ENCODE measurements at places on chromosomes 1 and 21.

GRCh38 chr1:237759377-237759776 lies 131.3 kb downstream of the ZP4 start:
- no peaks in the 10 kb centered on the region for H3K36me3 ChIP-seq
- H3K4me3 ChIP-seq: no peak overlapping the region
- H3K27me3 ChIP-seq: no peaks in the 10 kb centered on the region
- no peak overlapping the region for H3K27ac ChIP-seq
- DNase-seq: no peak

DNA sequence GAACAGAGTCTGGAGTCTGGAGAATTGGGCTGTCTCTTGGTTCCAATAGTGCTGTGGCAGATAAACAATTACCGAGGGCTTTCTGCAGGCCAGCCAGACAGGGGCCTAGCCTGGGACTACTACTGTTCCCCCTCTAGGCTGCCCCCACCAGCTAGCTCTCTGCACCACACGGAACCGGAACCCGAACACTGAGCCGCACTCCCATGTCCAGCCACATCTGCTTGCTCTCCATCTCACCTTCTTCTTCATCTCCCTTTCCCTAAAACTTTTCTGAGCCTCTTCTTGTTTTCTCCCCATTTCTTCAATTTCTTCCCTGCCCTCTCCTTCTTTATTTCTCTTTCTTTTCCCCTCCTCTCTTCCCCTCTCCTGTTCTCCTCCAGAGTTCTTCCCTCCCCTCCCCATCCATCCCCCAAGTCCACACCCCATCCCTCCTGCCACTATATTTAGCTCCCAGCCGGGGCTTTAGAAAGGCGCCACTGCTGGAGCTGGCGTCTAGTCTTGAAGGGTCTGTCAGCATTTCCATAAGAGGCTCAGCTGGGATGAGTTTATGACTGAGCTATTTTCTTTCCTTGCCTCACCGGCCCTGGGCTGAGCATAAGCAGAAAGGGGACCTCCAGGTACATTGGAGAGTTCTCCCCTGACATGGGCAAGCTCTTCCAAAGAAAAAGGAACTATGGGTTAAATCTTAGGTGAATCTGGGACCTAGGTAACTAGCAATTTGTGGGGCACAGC lies 25.7 kb upstream of the ATP2B4 start:
- DNase-seq: no peak
- no peak overlapping the region for H3K27ac ChIP-seq
- H3K36me3 ChIP-seq: no peaks in the 10 kb centered on the region
- H3K27me3 ChIP-seq: no peaks in the 10 kb centered on the region
- peaks cover 7% of the 10 kb centered on the region for H3K4me1 ChIP-seq

GRCh38 chr1:91781901-91782622 lies 103.9 kb downstream of the TGFBR3 start:
- H3K4me1 ChIP-seq: no peaks in the 10 kb centered on the region
- H3K27ac ChIP-seq: no peak overlapping the region
- no peak for DNase-seq
- no peaks in the 10 kb centered on the region for H3K27me3 ChIP-seq

DNA sequence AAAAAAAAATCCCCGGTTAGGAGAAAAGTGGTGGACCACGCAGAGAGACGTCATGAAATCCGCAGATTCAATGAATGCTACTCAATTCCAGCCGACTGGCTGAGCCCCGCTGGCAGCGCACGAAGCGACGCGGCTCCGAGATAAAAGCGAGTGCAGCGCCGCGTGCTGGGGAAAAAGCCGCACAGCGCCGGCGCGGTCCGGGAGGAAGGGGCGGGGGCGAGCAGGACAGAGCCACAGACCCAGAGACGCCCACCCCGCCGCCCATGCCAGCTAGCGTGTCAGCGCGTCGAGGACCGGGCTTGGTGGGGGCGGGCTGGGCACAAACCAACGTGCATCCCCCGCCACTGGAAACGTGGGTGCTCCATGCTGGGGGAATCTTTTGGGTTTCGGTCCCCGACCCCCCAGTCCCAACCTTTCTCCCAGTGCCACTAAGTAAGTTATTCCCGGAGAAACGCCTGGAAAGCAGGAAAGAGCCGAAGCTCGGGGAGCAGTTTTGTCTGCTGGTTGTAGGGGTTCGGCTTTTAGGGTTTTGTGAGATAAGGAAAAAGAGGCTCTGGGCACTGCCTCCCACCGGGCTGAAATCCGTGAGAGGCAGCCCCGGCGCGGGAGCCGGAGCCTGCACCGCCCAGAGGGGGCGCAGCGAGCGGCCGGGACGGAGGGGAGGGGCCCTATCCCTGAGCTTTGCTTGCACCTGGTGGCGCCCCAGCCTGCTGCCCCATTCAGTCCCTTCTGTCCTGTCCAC lies at the start of gene KCNJ6:
Gene KCNJ6 (minus strand): TSS at position 148 of the 742 bp plus-strand sequence. CDS start 75,775 bp downstream, outside the sequence.
- no peak for DNase-seq
- no peak within 1 kb of the TSS for H3K4me3 ChIP-seq
- H3K27ac ChIP-seq: no peak within 1 kb of the TSS
- H3K4me1 ChIP-seq: no peaks in the 10 kb centered on the region

DNA sequence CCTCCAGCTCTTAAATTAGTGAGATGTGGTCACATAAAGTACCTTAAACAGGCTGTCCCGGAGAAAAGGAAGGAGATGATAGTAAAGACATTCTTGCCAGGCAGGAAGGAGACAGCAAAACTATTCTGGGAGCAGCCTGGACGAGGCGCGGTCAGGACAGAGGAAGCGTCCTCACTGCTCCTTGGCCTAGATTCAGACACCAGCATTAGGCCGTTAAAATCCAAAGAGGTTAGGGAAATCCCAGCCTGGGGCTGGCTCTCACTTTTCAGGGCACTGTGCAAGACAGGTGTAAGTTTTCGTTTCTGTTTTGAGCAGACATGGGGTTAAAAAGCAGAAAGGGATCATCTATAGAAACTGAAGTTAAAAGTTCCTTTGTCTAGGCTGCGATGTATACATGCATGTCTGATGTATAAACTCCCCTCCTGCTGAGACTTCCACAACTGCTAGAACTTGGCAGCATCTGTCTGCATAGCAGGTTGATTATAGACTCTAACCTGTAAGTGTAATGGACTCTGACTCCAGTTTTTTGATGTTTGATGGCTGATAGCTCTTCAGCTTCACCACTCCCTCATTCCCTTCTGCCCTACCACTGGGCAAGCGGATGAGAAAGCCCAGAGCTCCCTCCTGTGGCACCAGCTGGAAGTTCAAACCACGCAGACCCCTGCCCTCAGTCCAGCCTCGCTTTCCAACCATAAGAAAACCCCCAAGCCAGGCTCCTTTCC lies 21.5 kb downstream of the STPG1 start:
- peaks cover 22% of the 10 kb centered on the region for H3K27me3 ChIP-seq
- no peaks in the 10 kb centered on the region for H3K36me3 ChIP-seq
- no peak overlapping the region for H3K4me3 ChIP-seq
- no peak overlapping the region for H3K27ac ChIP-seq

DNA sequence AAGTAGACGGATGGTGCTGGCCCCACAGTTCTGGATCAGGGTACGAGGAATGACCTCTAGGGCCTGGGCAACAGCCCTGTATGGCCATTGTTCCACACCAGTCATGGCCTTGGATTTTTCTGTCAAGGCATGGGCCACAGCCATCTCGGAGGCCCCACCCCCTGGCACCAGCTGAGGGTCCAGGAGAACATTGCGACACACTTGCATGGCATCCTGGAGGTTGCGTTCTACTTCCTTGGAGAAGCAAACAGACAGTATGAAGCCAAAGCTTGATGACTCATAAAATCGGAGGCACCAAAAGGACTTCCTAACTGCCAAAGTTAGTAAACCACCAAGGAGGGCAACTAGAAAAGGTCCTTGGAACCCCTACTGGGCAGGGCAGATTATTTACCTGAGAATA lies 11.9 kb upstream of the VHLL start:
- H3K27ac ChIP-seq: no peak overlapping the region
- no peak overlapping the region for H3K4me3 ChIP-seq
- peaks cover 87% of the 10 kb centered on the region for H3K36me3 ChIP-seq
- no peaks in the 10 kb centered on the region for H3K4me1 ChIP-seq

GRCh38 chr21:38474124-38474523 lies 24.2 kb downstream of the ERG start:
- no peak for DNase-seq
- H3K27me3 ChIP-seq: peaks cover 23% of the 10 kb centered on the region
- H3K36me3 ChIP-seq: no peaks in the 10 kb centered on the region
- H3K4me1 ChIP-seq: no peaks in the 10 kb centered on the region

Data from DND-41 (cell line).